ENCODE measurements at places on chromosomes 3 and 15. TPM values are rescaled to one million over a fixed set of nuclear protein-coding genes. Genes with fewer than 3 reads are reported as not detected.

The CLDN1 gene
- 89.4 TPM for polyA plus RNA-seq

The CCR1 gene
- polyA plus RNA-seq, result 4.4 TPM

The CRABP1 gene
- not detected for polyA plus RNA-seq

The IGDCC3 gene
- not detected for polyA plus RNA-seq

The CPN2 gene
- polyA plus RNA-seq, result 196 TPM

The CELSR3 gene
- polyA plus RNA-seq, result 0.18 TPM

The HYPK gene
- polyA plus RNA-seq, result 18.7 TPM

The ATR gene
- polyA plus RNA-seq, result 5.0 TPM

The TAGLN3 gene
- polyA plus RNA-seq, result not detected

The PTPRG gene
- 3.6 TPM for polyA plus RNA-seq

The SETD5 gene
- 17.9 TPM for polyA plus RNA-seq

Data from liver (tissue), 10 donors.